ENCODE measurements at places on chromosomes 13 and 19.

- DNase-seq: no peak
These were observed 1458.0 kb downstream of the OLFM4 start for GRCh38 chr13:54486421-54487166.

GRCh38 chr19:54201980-54202379 is 1.3 kb downstream of the RPS9 start:
- DNase-seq: no peak

DNA sequence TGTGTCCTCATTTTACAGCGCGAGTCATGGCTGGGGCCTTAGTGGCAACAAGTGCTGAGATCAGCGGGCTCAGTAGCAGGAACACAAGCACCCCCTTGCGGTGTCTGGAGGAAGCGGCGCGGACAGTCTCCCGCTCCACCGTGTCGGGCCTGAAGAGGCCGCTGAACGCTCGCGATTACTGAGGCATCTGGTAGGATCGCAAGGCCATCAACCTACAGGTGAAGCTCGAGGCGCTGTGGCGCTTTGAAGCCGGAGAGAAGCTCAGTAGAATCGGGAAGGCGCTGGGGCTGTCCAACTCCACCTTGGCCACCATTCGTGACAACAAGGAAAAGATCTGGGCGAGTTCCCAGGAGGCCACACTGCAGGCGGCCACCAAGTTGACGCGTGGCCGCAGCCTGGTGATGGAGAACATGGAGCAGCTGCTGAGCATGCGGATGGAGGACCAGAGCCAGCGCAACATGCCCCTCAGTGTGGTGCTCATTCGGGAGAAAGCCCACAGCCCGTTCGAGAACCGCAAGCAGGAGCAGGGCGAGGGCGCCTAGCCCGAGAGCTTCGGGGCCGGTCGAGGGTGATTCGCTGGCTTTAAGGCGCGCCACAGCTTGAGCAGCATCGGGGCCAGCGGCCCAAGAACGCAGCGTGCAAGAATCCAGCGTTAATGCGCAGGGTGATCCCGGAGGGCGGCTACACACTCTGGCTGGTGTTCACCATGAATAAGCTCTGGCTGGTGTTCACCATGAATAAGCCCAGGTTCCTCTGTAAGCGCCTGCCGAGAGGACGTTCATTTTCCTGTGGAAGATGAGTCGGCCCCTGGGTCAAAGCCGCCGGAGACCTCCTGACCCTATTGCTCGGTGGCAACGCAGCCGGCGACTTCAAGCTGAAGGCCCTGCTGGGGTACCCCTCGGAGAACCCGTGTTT is 8.3 kb upstream of the MZF1 start:
- DNase-seq: peak; percentile 90

DNA sequence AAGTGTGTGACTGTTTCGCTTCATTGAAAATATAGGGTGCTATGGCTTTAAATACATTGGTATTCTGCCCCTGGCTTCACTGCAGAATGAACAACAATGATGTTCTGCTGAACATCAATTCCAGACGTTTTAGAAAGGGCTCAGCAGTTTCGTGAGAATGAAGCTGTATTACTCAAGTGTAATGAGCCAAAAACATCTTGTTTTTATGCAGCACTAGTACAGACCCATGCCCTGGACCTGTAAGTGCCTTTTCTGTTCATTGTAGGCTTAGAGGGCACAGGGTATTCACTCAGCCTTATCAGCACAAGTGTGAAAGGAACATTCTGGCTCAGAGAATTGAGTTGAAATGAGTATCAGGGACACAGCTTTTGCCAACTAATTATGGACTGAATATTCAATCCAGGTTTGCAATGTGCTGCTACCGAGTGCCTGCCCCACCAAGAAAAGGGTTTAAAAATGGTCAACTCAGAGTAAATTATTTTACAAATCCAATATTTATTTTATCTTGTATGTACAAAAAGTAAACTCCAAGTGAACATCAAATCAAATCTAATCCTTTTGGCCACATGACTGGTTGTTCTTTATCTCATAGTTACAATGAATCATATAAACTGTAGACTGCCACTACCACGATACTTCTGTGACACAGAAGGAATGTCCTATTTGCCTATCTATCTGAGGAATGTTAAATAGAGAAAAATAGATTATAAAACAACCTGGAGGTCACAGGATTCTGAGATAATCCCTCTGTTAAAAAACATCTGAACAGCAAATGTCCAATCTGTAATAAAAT is 362.8 kb downstream of the NALCN start:
- no peak for DNase-seq

DNA sequence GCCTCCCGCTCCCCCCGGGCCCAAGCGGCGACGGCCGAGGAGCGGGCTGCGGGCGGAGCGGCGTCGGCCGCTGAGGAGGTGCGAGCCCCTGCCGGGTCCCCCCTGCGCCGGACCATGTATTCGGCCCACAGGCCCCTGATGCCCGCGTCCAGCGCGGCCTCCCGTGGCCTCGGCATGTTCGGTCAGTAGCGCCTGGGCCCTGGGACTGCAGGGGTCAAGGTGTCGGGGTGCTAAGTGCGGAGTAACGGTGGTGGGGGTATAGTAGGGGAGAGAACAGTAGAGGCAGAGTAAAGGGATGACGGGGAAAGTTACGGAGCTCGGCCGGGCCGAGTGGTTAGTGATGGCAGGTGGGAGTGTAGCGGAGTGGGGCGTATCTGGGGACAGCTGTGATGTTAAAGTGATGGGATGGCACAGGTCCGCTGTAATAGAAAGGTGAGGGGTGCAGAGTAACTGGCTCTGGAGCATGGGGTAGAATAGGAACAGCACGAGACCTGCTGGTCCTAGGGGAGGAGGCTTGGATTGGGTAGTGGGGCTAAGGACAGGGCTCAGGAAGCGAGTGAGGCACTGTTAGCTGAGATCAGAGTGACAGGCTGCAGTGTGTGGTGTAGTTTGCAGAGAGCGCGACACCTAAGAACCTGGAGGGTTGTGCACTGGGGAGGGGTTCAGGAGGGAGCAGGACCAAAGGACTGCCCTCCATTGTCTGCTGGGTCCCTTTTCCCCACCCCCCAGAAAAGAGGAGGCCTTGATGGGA is 15.7 kb downstream of the CIC start:
- DNase-seq: peak; percentile 17

GRCh38 chr13:28273919-28274318 is 135.6 kb downstream of the PAN3 start:
- no peak for DNase-seq

GRCh38 chr13:35475960-35476943 is at the start of gene MAB21L1:
Gene MAB21L1, minus strand, starts transcription at chr13:35476689. Its CDS starts 551 bp downstream, at chr13:35476138.
- DNase-seq: peak; percentile 16

DNA sequence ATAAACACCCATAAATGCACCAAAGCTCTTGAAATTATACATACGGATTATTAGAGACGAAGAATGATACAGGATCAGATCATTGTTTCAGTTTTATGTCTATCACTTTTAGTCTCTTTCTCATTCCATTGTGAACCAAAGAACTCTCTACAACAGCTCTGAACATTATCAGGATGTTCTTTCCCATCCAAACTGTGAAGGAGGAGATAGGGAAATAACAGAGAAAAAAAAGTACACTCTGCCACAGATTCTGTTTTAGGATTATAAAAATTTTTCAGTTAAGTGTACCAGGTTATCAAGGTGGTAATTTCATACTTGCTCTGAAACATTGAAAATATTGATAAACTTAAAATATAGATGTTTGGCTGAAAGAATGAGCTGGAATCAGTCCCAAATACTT is 270.9 kb downstream of the MZT1 start:
- no peak for DNase-seq

DNA sequence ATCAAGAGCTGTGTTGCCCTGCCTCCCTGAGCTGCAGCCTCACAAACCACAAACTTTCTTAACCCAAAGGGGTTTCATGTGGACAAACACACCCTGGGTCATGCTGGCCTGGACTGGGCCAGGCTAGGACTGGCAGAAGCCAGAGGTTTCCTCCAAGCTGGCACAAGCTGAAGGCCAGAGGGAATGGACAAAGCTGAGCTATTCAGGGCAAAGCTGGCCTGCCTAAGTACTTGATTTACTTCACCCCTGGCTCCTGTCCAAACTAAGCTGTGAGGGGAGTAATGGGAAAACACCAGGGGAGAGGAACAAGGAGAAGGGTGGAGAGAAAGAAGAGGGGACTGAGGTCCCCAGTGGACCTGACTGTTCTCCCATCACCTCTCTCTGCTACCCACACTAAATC is 6.2 kb downstream of the CPAMD8 start:
- DNase-seq: no peak

- DNase-seq: no peak
These were observed 34.3 kb downstream of the ATP4B start for GRCh38 chr13:113623491-113624234.

GRCh38 chr13:99803141-99803540 is 168.4 kb downstream of the ZIC5 start:
- no peak for DNase-seq

DNA sequence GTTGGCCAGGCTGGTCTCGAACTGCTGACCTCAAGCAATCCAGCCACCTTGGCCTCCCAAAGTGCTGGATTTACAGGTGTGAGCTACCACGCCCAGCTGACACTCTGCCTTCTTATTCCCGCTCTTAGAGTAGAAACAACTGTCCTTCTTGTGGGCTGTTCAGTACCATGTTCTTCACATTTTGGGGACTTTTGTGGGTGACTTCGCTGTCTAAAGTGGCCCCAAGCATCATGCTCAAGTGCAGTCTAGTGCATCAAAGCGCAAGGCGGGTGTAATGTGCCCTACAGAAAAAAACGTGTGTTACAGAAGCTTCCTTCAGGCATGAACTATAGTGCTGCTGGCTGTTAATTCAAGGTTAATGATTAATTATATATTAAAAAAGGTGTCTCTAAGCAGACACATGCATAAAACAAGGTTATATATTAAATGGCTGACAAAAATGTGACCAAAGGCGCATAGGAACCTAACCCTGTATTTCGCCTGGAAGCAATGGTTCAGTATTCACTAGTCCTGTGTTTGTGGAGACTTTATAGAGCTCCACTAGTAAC is 38.3 kb downstream of the ABCC4 start:
- no peak for DNase-seq

GRCh38 chr13:25394402-25395060 is 22.8 kb downstream of the ATP8A2 start:
- no peak for DNase-seq

DNA sequence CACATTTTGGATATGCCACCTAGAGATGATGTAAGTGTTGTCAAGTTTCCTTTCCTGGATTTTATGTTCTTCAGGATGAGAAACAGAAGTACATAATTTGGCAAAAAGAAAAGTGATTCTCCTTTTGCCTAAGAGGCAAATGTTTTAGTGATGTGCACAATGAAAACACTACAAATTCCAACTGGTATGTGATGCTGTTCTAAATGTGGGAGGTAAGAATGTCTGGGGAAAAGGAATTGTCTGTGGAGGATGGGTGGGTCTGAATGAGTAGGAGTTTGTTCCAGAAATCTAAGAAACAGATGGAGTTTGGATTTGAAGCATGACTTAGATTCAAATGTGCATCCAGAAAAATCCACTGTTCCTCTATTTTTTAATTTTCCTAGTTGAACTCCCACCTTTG is 473.6 kb upstream of the SPRY2 start:
- DNase-seq: peak; percentile 21

GRCh38 chr13:110589793-110590390 is 25.5 kb upstream of the NAXD start:
- DNase-seq: no peak

GRCh38 chr19:29603308-29603707 is 2.8 kb upstream of the POP4 start:
- no peak for DNase-seq

- no peak for DNase-seq
These were observed 572.7 kb downstream of the IRS2 start for GRCh38 chr13:109213714-109214113.

- DNase-seq: no peak
These were observed 453.7 kb downstream of the PCDH17 start for GRCh38 chr13:58085274-58085673.

GRCh38 chr19:13797870-13798269 is 2.6 kb downstream of the ZSWIM4 start:
- no peak for DNase-seq

DNA sequence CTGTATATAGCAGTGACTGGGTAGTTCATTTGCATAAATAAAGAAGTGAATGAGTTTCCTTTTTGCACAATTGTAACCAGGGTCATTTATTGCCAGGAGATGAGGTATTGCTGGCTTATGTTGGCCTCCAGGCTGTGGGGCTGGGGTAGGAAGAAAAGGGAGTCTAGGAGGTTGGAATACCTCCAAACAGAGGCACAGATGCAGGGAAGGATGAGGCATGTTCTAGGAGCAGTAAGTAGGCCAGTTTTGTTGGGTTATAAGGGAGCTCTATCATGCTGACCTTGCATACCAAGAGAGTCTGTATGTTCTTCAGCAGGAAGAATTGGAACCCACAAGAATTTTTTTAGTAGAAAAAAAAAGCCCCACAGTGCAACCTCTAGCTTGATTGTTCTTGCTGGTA is 17.2 kb upstream of the CYSLTR2 start:
- DNase-seq: no peak

DNA sequence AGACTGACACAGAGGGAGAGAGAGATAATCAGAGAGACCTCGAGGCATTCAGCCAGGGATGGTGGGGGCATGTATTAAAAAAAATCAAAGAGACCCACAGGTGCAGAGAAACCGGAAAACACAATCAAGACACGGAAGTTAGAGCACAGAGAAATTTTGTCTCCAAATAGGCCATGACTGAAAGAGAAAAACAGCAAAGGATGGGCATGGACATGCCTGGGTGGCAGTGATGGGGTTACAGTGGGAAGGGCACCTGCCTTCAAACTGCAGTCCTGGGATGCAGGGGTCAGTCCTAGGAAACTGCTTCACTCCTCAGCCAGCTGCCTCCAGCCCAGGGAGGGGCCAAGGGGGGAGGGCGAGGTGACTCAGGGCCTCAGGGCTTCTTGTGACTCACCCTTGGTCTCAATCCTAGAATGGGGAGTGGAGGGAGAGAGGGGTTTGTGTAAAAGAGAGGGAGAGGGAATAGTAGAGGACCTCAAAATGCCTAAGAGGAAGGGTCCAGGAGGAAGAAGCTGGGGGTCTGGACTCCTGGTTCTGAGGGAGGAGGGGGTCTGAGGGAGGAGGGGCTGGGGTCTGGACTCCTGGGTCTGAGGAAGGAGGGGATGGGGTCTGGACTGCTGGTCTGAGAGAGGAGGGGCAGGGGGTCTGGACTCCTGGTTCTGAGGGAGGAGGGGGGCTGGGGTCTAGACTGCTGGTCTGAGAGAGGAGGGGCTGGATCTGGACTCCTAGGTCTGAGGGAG is 3.6 kb upstream of the KCNN4 start:
- DNase-seq: peak; percentile 90

GRCh38 chr13:96835546-96835945 is 158.7 kb downstream of the OXGR1 start:
- DNase-seq: no peak

DNA sequence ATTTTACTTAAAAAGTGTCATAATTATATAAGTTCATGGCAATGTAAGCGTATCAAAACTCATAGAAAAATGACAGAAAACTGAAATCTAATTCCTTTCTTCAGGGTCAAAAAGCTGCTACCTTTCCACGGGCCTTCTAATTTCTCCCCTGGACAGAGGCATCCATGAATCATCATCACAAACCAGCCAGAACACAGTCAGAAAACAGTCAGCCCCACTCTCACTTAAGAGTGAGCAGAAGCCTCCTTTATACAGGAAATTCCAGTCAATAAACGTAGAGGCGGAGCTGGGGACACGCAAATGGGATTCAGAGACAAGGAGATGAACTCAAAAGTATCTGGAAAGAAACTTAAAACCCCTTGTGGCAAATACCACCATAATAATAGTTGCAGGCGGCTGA is 54.2 kb upstream of the ABCC4 start:
- DNase-seq: peak; percentile 9

GRCh38 chr13:20073775-20074174 is 87.1 kb downstream of the GJA3 start:
- DNase-seq: no peak

- DNase-seq: no peak
These were observed 12.8 kb upstream of the TMEM86B start for GRCh38 chr19:55241143-55241934.

Measured in myocyte (in vitro differentiated cells).